D341Med (cell line): ENCODE measurements at places on chromosomes 5 and 9.

GRCh38 chr5:107514305-107514704, 156.4 kb downstream of the EFNA5 start:
- DNase-seq: no peak

DNA sequence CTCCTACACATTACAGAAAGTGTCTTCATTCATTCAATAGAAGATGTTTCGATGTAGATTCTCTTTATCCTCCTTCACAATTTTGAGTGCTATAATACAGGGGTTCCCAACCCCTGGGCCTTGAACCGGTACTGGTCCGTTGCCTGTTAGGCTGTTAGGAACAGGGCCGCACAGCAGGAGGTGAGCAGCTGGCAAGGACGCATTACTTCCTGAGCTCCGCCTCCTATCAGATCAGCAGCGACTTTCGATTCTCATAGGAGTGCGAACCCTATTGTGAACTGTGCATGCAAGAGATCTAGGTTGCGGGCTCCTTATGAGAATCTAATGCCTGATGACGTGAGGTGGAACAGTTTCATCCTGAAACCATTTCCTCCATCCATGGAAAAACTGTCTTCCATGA, 153.0 kb upstream of the SMC2 start:
- no peak for DNase-seq

- DNase-seq: no peak
These were observed 51.8 kb downstream of the RANBP17 start for GRCh38 chr5:170913573-170913972.

DNA sequence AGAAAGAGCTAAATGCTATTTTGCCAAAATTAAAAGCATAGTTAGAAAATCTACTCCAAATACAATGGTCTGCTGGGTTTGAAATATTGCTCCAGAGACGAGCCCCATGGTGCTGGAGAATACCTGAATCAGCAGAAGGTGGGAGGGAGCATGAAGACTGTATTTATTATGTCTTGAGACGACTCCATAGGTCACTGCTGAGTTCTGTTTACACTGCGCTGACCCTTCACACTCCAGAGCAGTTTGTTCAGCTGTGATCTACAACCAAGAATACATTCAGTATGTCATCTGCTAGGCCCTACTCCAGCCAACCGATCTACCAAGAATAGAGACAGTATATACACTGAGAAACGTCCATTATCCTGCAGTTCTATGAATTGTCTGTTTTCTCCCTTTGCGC, 150.5 kb downstream of the TLE1 start:
- no peak for DNase-seq

DNA sequence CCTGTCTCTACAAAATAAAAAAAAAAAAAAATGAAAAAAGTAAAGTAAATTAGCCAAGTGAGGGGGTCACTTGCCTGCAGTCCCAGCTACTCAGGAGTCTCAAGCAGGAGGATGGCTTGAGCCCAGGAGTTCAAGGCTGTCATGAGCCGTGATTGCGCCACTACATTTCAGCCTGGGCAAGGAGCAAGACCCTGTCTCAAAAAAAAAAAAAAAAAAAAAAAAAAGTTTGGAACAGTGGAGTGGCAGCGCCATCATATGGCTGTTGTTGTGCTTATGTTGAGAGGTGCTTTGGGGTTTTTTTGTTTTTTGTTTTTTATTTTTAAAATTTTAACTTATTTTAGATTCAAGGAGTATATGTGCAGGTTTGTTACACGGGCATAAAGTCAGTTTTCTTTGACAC, 3.6 kb downstream of the BRIX1 start:
- DNase-seq: no peak

DNA sequence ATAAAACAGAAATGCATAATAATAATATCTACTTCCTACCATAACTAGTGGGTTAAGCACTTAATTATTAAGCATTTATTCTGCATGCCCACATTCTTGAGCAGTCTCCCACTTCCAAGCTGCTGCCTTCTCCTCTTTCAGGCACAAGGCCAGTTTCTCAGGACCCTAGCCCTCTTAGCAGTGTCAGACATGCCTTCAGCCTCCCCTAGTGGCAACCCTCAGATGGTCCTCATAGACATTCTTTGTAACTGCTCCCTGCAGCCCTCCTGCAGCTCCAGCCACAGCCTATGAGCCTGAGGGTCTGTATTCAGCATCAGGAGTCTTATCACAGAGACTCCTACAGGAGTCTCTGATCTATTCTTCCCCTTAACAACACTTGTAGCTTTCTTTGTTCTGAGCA, 3.9 kb downstream of the IL9 start:
- no peak for DNase-seq

DNA sequence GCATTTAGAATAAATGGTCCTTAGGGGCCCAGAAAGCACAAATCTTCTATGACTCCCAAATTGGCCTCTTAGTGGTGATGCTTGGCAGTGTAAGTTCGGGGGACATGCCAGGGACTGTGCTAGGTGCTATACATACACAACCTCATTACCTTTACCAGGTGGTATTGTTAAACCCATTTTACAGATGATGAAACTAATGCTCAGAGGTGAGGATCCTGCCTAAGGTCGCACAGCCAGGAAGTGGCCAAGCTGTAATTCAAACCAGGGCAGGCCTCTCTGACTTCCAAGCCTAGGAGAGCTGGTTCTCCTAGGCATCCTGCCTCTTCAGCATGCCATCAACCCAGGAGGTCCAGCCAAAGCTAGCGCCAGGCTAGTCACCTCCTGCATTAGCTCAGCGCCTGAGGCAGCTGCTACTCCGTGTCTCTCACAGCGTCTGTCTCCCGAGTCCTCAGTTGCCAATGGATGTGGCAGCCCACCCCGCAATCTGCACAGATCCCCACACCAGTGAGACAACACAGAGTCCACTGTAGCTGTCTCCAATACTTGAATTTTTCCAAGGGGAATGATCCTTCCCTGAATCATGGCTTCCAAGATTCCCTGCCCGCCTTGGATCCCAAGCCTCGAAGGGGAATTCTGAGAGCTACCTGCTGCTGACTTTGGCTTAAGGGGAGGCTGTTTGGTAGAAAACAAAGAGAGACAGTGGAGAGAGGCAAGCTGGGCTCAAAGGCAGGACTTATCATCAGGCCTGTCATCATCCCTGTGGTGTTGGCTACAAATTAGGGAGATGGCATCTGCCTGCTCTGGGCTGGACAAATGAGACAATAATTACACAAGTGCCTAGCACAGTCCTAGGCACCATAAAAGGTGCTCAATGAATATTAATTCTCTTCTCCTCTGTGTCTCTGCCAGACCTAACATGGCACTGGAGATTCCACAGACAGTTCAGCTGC, 52.6 kb downstream of the CRB2 start:
- no peak for DNase-seq

- peak; percentile 31 for DNase-seq
These were observed 40.9 kb downstream of the NACC2 start for GRCh38 chr9:136054146-136054545.

GRCh38 chr5:107634981-107635848, 35.5 kb downstream of the EFNA5 start:
- no peak for DNase-seq

DNA sequence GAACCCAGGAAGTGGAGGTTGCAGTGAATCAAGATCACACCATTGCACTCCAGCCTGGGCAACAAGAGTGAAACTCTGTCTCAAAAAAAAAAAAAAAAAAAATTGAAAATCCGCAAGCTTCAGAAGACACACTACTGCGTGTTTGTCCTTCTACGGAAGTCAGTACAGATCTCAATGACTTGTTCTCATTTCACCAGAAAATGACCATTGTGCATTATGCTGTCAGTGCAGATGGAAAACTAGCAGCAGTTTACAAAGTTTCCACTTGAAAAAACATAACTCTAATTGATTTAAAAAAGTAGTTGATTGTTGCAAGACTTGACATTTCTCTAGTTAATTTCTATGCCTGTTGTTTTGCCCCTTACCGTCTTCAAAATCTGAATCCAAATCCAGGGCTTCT, 298.0 kb upstream of the DMRT1 start:
- no peak for DNase-seq

DNA sequence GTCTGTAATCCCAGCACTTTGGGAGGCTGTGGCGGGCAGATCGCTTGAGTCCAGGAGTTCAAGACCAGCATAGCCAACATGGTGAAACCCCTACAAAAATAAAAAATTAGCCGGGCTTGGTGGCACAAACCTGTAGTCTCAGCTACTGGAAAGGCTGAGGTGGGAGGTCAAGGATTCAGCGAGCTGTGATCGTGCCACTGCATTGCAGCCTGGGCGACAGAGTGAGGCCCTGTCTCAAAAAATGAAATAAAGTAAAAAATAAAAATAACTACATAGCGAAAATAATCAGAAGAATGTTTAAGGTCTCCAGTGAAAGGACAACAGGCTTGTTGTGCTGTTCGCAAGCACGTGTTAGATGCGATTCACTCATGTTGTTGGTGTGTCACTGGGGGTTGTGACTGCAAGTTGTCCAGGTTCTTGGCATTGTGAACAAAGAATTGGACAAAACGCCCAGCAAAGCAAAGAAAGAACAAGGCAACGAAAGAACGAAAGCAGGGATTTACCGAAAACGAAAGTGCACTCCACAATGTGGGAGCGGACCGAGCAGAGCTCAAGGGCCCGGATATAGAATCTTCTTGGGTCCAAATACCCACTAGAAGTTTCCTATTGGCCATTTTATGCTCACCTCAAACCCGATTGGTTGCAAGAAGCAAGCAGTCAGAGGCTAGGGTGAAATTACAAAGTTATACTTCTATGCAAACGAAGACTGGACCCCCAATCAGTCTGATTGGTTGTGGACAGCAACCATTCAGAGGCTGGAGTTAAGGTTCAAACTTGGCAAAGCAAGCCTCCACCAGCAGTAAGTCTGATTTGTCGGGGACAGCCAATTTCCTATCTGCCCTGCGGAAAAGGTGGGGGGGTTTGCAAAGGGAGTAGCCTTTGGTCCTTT, 844 bp upstream of the MCCC2 start:
- DNase-seq: no peak

- DNase-seq: no peak
These were observed 8.3 kb upstream of the COMMD10 start for GRCh38 chr5:116076496-116076895.

DNA sequence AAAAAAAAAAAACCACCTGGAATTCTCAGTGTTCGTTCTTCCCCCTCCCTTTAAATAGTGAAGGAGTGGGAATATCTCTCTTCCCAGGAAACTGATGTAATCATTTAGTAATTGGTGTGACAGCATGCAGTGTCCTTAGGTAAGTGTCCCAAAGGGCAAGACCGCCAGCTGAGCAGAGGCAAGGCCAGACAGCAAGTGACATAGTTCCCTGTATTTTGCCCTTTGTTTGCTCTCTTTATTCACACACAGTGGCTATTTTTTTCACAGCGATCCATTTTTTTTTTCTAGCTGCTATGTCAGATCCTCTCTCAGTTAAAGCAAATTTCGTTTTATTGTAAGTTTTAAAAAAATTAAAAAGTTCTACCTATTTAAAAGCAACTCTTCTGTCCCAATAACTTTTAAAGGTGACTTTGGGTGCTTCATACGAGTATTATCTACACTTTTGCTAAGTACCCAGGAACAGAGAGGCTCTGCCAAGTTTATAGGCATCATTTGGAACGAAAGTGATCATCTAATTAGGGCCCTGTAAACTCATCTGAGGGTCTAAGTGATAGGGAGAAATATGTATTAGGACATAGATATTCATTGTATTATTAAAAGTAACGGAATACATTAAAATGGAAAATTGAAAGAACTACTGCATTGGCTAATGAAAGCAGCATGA, 98.2 kb upstream of the ALDH1A1 start:
- DNase-seq: no peak

DNA sequence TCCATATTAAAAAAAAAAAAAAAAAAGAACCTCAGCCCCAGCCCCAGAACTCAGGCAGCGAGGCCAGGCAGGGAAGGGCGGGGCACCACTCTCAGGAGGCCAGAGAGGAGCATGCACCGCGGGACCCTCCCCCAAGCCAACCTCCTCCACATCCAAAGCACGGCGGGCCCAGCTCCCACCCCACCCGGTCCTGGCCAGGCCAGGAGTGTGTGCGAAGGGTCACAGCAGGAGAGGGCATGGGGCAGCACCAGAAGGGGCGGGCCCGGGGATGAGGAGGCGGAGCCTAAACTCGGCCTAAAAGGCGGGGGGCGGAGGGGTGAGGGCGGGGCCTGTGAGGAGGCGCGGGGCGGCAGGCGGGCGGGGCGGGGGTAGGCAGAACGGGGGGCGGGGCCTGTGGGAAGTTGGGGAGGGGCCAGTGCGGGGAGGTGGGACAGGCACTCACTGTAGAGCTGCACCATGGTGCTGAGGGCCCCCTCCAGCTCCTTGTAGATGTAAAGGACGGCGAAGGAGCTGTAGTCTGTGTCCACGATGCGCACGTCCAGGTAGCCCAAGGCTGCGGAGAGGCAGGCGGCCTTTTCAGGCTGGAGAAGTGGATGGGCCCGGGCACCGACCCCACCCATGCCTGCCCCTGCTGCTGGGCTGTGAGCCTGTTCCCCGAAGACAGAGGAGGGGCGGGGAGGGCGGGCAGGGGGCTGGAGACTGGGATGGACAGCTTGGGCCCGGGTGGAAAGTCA, 1.2 kb downstream of the LCN15 start:
- DNase-seq: peak; percentile 72

DNA sequence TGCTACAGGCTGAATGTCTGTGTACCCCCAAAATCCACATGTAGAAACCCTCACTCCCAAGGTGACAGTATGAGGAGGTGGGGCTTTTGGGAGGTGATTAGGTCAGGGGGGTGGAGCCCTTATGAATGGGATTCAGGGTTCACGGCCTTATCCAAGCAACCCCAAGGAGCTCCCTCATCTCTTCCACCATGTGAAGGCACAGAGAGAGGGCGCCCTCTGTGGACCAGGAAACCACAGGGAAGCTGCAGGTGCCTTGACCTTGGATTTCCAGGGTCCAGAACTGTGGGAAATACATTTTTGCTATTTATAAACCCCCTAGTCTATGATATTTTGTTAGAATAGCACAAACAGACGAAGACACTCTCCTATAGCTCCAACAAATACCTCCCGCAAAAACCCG, 53.6 kb upstream of the IRX2 start:
- no peak for DNase-seq

DNA sequence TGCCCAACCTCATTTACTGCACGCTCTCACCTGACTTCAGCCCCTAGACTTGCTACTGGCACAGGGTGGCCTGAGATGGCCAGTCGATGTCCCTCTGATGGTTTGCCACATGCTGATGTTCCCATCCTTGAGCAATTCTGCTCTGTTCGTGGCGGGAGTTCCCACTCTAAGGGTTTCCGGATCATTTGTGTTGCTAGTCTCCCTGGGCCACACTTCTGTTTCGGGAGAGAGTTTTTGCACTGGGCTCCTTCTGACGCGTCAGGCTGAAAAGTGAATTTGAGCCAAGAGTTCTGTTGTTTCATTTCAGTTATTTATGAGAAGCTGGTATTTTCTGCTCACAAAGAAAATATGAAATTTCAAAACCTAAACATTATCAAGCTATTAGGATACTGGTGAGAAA, 597.7 kb downstream of the BNC2 start:
- DNase-seq: no peak
